ENCODE measurements at places on chromosomes 7 and 10.

- DNase-seq, result no peak
Measured at GRCh38 chr10:33566001-33566400, 231.5 kb upstream of the NRP1 start.

DNA sequence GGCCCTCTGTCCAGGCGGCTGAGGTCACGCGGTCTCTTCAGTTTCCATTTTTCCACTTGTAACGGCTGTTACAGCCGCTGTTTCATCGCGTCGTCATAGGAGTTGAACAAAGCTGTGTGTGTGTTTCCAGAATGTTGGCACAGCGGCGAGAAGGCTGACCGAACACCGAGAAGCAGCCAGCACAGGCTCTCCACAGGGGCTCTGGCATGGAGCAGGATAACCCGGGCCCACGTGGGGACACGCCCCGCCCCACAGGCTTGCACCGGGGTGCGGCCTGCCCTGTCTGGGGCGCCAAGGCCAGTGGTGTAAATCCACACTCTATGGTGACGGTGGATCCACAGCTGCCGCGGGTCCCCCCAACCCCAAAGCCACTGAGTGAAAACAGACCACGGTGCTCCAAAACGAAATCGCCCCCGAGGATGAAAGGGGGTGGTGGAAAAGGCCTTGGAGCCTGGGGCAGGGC is 448.2 kb downstream of the DNAJB6 start:
- no peak for DNase-seq

- no peak for DNase-seq
Measured at GRCh38 chr7:158549616-158550393, 37.8 kb downstream of the PTPRN2 start.

DNA sequence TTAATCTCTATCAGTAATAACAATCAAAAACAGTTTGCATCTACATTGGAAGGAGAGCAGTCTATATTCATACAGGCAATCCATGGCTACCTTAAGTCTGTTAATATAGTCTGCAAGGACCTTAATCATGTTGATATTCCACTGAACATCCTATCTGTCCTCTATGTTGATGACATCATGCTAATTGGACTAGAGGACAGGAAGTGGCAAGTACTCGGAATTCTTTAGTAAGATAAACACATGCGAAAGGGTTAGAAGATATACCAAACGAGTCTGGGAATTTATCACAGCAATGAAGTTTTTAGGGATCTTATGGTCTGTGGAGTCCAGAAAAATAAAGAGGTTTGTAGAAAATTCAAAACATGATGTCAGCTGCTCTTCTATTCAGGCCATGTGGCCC is 11.3 kb upstream of the SAMD9L start:
- DNase-seq, result no peak

DNA sequence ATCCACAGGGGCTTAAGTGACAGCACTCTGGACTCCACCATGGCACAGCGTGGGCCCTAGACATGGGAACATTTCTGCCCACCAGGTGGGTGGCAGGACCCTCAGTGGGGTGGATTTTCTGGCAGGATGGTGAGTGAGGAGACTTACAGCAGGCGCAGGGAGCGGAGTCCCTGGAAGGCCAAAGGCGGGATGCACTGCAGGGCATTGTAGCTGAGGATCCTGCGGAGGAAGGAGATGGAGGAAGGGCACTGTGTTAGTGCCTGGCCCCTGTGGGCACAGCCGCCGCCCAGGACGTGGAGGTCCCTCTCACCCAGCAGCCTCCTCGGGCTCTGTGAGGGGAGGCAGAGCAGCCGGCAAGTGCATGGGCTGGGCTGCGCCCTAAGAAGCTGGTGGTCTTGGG is 154.3 kb downstream of the SLIT1 start:
- DNase-seq, result no peak

DNA sequence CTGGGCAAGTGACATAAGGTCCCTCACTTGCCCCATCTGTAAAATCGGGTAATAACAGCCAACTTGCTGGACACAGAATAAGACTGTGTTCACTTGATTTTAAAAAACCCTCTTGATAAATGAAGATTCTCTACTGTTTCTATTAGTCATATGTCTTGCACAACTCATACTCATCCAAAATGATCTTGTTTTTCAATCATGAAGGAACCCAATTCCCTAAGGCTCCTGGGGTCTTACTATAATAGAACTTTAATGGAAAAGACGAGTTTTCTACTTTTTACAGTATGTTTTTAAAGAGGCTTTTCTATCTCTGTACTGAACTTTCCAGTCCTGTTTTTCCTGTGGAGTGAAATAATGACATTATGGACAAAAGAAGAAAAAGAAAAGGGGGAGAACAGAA is 103.8 kb downstream of the ARID5B start:
- DNase-seq, result no peak

GRCh38 chr7:50507898-50508470 is 57.2 kb downstream of the DDC start:
- no peak for DNase-seq

DNA sequence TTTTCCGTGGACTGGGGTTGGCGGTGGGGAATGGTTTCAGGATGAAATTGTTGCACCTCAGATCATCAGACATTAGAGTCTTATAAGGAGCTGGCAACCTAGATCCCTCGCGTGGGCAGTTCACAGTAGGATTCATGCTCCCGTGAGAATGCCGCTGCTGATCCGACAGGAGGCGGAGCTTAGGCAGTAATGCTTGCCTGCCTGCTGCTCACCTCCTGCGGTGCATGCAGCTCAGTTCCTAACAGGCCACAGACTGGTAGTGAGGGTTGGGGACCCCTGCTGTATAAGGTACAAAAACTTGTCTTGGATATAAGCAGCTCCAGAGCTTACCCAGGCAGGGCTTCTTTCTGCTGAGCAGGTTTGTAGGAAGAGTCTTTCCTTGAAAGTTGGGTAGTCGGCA is 53.9 kb downstream of the SHH start:
- DNase-seq, result no peak

DNA sequence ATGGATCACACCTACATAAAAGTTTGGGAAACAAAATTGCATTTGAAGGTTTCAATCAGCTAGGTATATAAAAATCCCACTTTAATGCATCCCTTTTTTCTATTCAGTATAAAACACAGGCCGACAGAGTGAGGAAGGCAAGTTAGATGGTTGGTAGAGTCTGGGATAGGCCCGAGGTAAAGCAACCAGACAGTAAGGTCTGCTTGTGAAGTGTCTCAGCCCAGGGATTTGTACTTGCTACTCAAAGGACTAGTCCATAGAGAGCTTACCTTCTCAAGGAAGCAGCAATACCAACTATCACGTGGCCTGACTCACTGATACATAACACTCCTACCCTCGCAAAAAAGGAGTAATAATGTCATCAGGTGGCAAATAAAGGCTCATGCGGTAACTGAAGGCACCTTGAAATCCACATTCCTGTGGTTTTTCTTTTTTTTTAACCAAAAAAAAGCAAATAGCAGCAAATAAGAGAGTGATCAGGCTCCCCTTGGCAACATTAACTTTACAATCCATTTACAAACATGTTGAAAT is 56.2 kb upstream of the ATP6V0A4 start:
- no peak for DNase-seq

- no peak for DNase-seq
Measured at GRCh38 chr10:83476211-83476610, 663.1 kb upstream of the GHITM start.

DNA sequence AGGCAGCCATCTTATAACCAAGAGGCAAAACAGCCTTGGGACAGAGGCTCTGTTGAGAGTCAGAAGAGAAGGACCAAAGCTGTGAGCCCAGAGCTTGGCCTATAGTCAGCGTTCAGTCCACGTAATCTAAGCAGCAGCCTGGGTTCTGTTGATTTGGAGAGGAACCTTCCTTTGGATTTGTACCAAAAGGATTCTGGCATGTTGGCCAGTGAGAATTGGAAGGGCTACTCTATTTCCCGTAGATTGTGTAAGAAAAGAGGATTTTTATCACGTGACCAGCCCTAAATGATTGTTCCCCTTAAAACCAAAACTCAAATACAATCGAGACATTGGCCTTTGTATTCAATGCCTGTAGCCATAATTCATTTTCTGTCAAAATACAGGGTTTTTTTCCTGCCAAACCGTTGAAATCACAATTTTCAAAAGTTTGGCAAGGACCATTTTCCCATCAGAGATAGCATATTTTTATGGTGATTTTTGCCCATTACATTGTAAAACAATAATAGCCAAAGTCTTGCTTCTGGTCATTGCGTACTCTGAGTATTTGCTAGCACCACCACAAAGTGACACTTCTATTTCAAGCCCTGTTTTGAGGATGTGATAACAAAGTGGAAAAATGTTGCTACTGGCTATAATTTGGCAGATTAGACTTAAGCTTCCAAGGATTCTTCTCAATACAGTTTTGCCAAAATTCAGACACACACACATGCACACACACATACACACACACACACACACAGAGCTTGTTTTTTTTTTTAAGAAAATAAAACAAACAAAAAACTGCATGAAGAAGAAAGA is 23.1 kb upstream of the BMPER start:
- DNase-seq, result no peak

DNA sequence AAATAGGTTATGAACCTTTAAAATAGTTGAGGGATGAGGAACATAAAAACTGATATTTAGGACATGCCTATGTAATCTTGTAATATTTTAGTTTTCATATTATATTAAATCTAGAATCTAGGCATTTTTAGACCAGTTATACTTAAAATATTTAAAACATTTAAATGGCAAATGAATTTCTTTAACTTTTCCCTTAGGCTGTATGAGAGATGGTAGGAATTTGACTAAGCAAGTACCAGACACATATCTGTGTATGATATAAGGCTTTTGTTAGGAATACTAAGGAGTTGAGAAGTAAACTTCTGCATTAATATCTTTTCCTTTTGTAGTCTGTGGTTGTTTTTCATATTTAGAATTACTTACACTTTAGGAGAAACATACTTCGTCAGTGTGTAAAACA is 25.1 kb downstream of the SEPTIN7 start:
- no peak for DNase-seq

GRCh38 chr10:51251110-51251509 is 176.8 kb downstream of the PRKG1 start:
- no peak for DNase-seq

- DNase-seq, result no peak
Measured at GRCh38 chr7:37311355-37311754, 137.3 kb downstream of the ELMO1 start.

DNA sequence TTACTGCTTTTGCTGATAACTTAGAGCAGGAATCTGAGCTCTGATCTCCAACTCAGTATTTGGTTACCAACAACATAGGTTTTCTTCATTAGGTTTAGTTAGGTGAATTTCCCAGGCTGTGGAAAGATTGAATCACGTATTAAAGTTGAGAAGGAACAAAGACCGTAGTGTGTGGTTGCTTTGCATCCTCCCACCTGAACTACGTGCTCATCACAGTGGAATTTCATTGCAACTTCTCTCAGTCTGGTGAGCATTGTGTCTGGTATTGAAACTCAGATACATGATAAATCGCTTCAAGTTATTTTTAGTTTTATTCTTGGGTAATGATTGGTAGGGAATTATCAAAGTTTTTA is 139.4 kb upstream of the AKR1E2 start:
- no peak for DNase-seq

DNA sequence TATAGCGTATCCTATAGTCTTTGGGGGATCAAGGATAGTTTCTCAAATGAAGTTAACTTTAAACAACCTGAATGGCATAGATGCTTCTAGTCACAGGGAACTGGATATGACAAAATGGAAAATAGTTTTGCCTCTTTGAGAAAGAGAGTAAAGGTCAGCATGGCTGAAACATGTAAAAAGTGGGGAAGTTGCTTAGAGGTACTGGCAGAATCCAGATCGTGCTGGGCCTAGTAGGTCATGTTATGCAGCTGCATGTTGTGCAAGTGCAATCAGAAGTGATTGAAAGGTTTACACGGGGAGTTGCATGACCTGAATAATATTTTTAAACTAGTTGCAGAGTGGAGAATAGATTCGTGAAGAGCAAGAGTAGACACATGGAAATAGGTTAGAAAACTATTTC is 201.1 kb upstream of the HDAC9 start:
- no peak for DNase-seq

GRCh38 chr10:123945325-123945920 is 53.8 kb upstream of the CPXM2 start:
- no peak for DNase-seq

GRCh38 chr10:70479165-70479581 is 606 bp downstream of the PALD1 start:
- DNase-seq, result no peak

GRCh38 chr10:100909501-100910263 is 3.1 kb upstream of the SLF2 start:
- no peak for DNase-seq

GRCh38 chr7:18366394-18366793 is 129.2 kb upstream of the HDAC9 start:
- DNase-seq, result no peak

DNA sequence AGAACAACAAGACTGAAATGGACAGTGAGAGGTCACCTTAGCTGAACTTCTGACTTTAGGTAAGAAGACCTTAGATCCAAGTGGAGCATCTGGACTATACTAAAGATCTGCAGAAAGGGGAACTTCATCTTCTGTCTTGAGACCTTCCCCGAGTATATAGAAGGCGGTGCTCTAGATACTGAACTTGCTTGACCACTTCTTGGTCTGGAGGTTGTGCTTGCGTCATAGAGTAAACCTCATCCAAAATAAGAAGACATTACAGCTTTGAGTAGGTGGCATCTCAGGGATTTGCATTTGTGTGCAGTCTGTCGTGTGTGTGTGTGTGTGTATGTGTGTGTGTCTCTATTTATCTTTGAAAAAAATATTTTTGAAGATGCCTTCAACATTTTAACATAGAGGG is 157.5 kb downstream of the CHN2 start:
- DNase-seq, result no peak

DNA sequence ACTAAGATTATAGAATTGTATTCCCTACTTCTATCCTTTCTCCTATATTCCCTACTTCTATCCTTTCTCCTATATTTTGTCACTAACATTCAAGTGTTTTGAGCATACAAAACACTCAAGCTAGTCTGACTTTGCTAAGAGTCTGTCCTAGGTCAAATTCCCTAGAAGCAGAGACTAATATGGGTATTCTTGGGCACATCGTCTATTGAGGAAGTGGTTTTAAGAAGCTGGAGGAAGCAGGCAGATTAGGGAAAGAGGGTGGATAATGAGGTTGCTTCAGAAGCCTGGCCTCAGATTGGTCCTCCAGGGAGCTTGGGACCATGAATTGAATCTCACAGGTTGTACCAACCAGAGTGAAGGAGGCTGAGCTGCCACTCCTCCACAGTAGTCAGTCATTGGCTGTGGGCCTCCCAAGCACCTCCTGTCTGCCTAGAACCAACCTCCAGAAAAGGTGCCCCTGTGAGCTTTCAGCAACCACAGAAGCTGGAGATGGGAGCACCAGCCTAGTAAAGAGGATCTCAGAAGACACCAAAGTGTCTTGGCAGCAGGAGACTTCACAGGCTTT is 295.9 kb upstream of the PHF14 start:
- no peak for DNase-seq

GRCh38 chr10:4121502-4122380 is 336.7 kb upstream of the KLF6 start:
- DNase-seq, result no peak

GRCh38 chr7:121219026-121219425 is 109.8 kb upstream of the WNT16 start:
- no peak for DNase-seq

DNA sequence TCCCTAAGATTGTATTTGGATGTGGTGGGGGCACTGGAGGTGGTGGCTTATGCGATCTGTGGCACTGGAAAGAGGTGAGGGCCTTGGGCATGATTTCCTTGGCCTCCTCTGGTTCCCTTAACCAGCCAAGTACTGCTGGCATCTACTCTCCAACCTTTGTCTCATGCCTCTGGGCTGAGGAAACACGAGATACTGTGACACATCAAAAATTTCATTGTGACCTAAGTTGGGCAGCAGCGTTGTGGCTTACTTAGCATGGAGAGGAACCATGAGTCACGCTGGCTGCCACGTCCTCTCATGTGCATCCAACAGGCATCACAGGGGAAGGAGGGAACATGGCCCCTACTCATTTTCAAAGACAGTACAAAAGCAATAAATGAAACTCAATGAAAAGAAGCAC is 29.7 kb upstream of the GSDME start:
- DNase-seq, result no peak
